ENCODE measurements at places on chromosomes 6 and 20.
A peak's percentile ranks its signal among the peaks of the same experiment; 100 is the strongest.

- H3K27me3 ChIP-seq: no peaks in the 10 kb centered on the region
- peak overlapping the region; percentile 29 for H3K27ac ChIP-seq
- H3K4me1 ChIP-seq: peaks cover 52% of the 10 kb centered on the region
- H3K4me3 ChIP-seq: peak overlapping the region; percentile 13
- ATAC-seq: no peak
Measured at GRCh38 chr6:12026120-12026519, 14.0 kb downstream of the HIVEP1 start.

DNA sequence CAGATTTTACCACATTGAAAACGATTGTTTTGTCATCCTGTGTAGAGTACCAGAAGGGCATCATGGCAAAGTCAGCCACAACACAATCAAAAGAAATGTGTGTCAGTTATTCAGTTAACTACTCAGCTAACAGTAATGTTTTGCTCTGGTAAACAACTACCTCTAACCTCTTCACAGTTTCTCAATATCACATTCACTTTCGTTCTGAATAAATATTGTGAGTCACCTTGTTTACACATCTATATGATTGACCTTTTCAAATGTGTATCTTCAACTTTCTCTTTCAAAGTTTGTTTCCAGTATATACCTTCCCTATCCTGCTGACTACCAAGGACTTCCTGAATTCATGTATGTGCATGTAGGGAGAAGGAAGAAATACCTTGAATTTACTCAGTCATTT lies 216.6 kb upstream of the UFL1 start:
- no peak overlapping the region for H3K4me3 ChIP-seq
- no peak for ATAC-seq
- no peaks in the 10 kb centered on the region for H3K36me3 ChIP-seq

DNA sequence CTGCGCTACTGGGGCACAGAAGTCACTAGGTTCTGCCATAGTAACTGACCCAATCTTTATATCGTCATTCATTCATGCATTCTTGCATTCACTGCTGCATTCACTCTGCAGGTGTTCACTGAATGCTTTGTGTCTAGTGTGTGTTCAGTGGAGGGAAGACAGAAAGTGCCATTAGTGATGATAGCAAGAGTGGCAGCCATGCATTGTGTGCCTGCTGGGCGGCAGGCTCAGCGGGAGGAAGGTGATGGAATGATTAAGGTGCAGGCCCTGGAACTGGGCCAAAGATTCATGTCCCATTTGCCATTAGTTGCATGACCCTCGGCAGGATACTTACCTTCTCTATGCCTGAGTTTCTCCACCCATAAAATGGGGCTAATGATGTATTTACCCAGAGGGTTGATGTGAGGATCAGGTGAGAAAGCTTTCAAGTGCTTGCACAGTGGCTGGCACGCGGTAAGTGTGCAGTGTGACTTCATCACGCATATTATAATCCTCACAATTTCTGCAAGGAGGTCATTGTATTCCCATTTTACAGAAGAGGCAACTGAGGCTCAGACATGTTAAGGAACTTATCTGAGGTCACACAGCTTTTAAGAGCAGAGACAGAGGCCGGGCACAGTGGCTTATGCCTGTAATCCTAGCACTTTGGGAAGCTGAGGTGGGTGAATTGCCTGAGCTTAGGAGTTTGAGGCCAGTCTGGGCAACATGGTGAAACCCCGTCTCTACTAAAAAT lies 40.1 kb downstream of the ITPR3 start:
- no peak for ATAC-seq
- peaks cover 51% of the 10 kb centered on the region for H3K36me3 ChIP-seq
- no peak overlapping the region for H3K4me3 ChIP-seq

- H3K4me1 ChIP-seq: peaks cover 33% of the 10 kb centered on the region
- H3K27ac ChIP-seq: peak overlapping the region; percentile 62
- no peak overlapping the region for H3K4me3 ChIP-seq
- H3K27me3 ChIP-seq: no peaks in the 10 kb centered on the region
- ATAC-seq: no peak
Measured at GRCh38 chr6:35603326-35604202, 85.2 kb downstream of the FKBP5 start.

DNA sequence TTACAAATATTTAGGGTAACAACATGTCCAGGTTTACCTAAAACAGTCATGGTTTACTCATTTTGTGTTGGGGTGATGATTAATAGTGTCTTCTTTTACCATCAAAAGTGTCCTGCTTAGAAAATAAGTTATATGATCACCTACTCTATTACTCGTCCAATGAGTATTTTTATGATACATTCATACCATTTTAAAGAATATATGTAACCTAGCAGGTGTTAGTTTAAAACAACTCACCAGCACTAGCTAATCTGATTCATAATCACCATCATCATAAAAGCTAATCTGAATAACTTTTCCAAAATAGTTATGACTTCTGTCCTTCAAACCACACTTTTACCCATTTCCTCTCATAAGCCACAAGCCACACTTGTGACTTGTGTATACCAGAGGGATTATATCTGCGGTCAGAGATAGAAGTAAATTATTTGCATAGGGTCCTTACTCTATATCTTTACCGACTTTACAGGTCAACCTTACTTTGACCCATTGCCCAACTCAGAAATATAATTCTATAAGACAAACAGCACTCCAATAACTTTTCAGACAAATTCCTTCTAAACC lies 33.3 kb upstream of the NRN1 start:
- no peak overlapping the region for H3K4me3 ChIP-seq
- H3K4me1 ChIP-seq: peaks cover 8% of the 10 kb centered on the region
- H3K36me3 ChIP-seq: no peaks in the 10 kb centered on the region
- no peak for ATAC-seq

- no peaks in the 10 kb centered on the region for H3K27me3 ChIP-seq
- no peak overlapping the region for H3K27ac ChIP-seq
- H3K4me1 ChIP-seq: peaks cover 16% of the 10 kb centered on the region
- no peaks in the 10 kb centered on the region for H3K36me3 ChIP-seq
- no peak overlapping the region for H3K4me3 ChIP-seq
Measured at GRCh38 chr20:36538026-36538722, 3.1 kb upstream of the MYL9 start.
